ENCODE measurements at places on chromosomes 11 and 22. TPM values are rescaled to one million over a fixed set of nuclear protein-coding genes. Genes with fewer than 3 reads are reported as not detected.

DNA sequence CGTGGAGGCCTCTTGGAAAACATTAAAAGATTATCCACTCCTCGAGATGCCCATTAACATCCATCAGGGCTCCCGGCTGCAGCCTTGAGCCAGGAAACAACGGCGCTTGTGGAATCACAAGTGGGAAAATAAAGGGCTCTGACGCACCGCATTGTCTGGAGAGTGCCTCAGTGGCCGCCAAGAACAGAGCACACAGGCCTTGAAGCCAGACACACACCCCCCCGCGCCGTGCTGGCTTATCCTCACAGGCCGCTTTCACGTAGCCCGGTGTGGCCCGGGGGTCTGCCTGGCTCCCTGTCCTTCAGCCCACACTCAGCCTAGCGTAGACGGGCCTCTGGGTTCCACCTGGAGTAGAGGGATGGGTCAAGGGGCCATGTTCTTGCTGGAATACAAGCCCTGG lies 1020.5 kb downstream of the BRD1 start:
- peaks cover 7% of the 10 kb centered on the region for H3K27me3 ChIP-seq
- H3K27ac ChIP-seq = no peak overlapping the region
- H3K36me3 ChIP-seq = no peaks in the 10 kb centered on the region
- DNase-seq = no peak
- no peaks in the 10 kb centered on the region for H3K4me1 ChIP-seq
- H3K4me3 ChIP-seq = no peak overlapping the region

GRCh38 chr22:45997777-45998637 lies 21.0 kb upstream of the WNT7B start:
- peaks cover 5% of the 10 kb centered on the region for H3K27me3 ChIP-seq
- no peak overlapping the region for H3K4me3 ChIP-seq
- no peaks in the 10 kb centered on the region for H3K4me1 ChIP-seq
- DNase-seq = no peak

Gene IGSF22
- total RNA-seq = 0.41 TPM

Gene MOV10L1
- 0.11 TPM for total RNA-seq

Gene PRDM10
- total RNA-seq = 17.3 TPM

Gene UPK2
- 0.32 TPM for total RNA-seq

Gene HEPACAM
- total RNA-seq = not detected

- H3K27me3 ChIP-seq = no peaks in the 10 kb centered on the region
- H3K36me3 ChIP-seq = no peaks in the 10 kb centered on the region
- no peak overlapping the region for H3K4me3 ChIP-seq
- no peaks in the 10 kb centered on the region for H3K4me1 ChIP-seq
These were observed 7.6 kb upstream of the SERPINH1 start for GRCh38 chr11:75554258-75555022.

DNA sequence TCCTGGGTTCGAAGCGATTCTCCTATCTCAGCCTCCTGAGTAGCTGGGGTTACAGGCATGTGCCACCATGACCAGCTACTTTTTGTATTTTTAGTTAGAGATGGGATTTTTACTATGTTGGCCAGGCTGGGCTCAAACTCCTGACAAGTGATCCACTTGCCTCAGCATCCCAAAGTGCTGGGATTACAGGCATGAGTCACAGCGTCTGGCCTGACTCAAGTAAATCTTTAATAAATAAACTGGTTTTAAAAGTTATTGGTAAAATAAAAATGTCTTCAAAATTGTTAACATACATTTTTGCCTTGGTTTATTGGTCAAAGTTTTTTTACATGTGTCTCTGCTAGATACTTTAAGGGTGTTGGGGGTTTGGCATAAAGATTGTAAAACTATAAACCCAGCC lies 7.3 kb upstream of the PES1 start:
- H3K27me3 ChIP-seq = no peaks in the 10 kb centered on the region
- no peak overlapping the region for H3K4me3 ChIP-seq
- DNase-seq = no peak
- peaks cover 3% of the 10 kb centered on the region for H3K4me1 ChIP-seq
- H3K27ac ChIP-seq = no peak overlapping the region

DNA sequence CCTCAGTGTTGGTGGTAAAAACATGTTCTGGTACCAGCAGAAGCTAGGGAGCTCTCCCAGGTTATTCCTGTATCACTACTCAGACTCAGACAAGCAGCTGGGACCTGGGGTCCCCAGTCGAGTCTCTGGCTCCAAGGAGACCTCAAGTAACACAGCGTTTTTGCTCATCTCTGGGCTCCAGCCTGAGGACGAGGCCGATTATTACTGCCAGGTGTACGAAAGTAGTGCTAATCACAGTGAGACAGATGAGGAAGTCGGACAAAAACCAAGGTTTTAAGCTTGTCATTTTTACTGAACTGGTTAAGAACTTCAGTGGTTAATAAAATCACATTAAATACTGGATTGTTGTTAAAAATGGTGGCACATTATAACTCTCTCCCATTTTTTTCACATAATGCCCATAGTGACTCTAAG lies 42.6 kb upstream of the VPREB1 start:
- no peak overlapping the region for H3K27ac ChIP-seq
- peaks cover 2% of the 10 kb centered on the region for H3K27me3 ChIP-seq
- DNase-seq = no peak
- H3K4me3 ChIP-seq = no peak overlapping the region
- H3K4me1 ChIP-seq = no peaks in the 10 kb centered on the region
- no peaks in the 10 kb centered on the region for H3K36me3 ChIP-seq

GRCh38 chr11:92251980-92252379 lies 27.4 kb downstream of the FAT3 start:
- no peaks in the 10 kb centered on the region for H3K27me3 ChIP-seq
- no peak for DNase-seq
- no peaks in the 10 kb centered on the region for H3K36me3 ChIP-seq
- H3K27ac ChIP-seq = no peak overlapping the region

- no peak overlapping the region for H3K4me3 ChIP-seq
- DNase-seq = no peak
- peaks cover 10% of the 10 kb centered on the region for H3K4me1 ChIP-seq
- no peaks in the 10 kb centered on the region for H3K27me3 ChIP-seq
- no peak overlapping the region for H3K27ac ChIP-seq
These were observed 28.8 kb downstream of the ACER3 start for GRCh38 chr11:76889411-76889975.

Data from activated CD4-positive, alpha-beta T cell treated with anti-CD3 and anti-CD28 coated beads for 36 hours (primary cell).